ENCODE measurements at places on chromosomes 2 and 18. TPM values are rescaled to one million over a fixed set of nuclear protein-coding genes. Genes with fewer than 3 reads are reported as not detected.

GRCh38 chr2:214128040-214128439, 282.8 kb upstream of the VWC2L start:
- no peak for DNase-seq

DNA sequence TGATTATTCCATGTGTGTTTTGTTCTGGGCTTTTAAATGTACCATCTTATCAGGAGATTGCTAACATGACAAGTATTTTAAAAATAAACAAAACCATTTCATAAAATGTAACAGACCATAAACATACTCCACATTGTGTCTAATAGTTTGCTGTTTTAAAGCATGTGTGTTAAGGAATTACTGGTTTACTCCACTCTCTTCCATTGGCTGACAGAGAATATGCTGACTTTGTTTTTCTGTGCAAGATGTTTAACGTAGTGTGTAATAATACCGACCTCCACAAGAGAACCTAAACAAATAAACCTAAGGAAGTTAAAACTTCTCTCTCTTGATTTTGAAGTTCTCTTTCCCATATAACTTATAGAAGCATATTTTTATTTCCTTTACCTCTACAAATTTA, 17.0 kb upstream of the TMEM18 start:
- no peak for DNase-seq

DNA sequence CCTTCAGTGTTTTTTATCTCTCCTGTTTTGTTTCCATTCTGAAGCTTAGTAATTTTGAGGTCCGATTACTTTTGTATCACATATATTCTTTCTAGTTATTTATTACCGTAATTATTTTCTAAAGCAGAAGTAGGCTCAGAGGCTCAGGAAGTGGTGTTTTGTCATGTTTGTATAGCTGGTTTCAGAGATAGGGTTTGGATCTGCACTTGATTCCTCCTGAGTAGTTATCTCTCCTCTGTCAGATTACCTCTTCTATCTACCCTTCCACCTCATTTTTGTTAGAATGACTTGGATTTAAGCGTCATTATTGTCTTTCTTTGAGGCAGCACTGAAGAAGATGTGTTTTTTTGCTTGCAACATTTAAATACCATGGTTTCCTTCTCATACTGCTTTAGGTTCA, 95.4 kb downstream of the MTA3 start:
- DNase-seq = no peak

VIL1 gene
- total RNA-seq = not detected

GRCh38 chr2:52879561-52879960, 888.0 kb upstream of the CHAC2 start:
- no peak for DNase-seq

DNA sequence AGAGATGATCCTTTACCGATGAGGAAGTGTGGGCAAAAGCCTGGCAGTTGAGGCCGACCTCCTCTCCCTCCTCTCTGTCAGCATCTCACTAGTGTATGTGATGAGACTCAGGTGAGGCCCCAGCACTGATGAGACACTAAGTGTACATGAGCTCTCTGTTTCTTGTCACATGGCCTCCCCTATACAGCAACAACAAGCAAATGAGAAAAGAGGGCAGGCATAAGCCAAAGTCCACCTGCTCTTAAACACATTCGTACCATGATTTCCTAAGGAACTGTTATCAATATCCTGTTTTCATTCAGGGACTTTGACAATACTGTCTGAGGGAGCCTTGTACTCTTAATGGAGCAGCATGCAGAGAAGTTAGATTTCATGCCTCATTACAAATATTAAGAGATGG, 113.0 kb downstream of the CNTNAP5 start:
- DNase-seq = no peak

GRCh38 chr2:170485254-170486026, 229.7 kb upstream of the SP5 start:
- no peak for DNase-seq

DNA sequence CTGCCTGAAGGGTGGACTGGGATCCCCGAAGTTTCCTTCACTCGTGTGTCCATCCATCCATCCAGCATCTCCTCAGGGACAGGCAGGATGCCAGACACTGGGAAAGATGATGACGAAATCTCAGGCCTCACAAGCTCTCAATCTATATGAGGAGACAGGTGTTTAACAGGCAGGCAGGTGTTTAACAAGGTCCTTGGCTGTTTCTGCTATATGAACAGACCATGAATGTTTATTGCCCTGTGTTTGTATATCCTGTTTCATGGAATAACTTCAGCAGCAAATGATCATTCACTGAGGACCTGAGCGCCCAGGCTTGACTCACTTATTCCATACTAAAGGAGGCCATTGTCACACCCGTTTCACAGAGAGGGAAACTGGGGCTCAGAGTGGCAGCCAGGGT, 685.8 kb upstream of the HS6ST1 start:
- DNase-seq = no peak

GRCh38 chr2:240966457-240966905, 31.9 kb upstream of the SNED1 start:
- DNase-seq = no peak

PLCD4 gene
- total RNA-seq = 0.24 TPM

DNA sequence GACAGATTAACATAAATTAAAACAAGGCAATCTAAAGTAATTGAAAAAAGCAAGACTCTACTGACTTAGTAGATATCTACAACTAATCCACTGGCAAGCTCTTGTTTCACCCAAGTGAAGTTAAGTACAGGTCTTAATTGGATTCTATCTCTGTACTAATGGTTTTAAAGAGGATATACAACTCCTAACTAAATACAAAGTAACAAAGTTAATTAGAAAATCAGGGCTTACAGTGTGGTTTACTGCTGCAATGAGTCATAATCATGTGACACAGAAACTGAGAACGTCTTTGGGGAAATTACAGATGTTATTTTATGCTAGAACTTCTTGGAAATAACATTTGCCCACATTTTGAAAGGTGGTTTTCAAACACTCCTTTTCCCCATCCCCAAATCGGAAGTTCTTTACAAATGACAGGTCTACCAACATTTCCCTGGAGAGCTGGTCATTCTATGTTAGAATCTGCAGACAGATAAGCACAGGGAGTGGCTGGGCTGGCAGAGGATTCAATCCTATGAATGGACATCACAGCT, 245.3 kb downstream of the STK39 start:
- peak; percentile 3 for DNase-seq

- no peak for DNase-seq
Measured at GRCh38 chr18:73381699-73382036, 513.9 kb upstream of the NETO1 start.

- peak; percentile 39 for DNase-seq
Measured at GRCh38 chr2:151827564-151828142, 568 bp downstream of the ARL5A start.

DNA sequence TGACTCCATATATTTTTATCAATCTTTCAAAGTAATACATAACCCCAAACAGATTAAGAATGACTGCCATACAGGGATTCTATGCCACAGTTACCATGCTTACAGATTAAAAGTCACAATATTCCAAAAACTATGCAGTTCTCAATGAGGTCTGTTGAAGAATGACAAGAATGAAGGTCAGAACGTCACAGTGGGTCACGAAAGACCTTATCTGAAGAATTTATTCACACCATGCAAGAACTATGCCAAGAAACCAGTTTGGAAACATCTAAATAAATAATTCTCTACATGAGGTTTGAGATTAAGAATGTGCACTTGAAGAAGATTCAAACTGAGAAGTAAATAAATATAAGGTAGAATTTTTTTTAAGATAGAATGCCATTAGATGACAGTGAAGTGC, 253.3 kb downstream of the EXOC6B start:
- DNase-seq = no peak

GRCh38 chr18:22173221-22173927, 4.0 kb downstream of the GATA6 start:
- no peak for DNase-seq

ALKAL2 gene
- 0.60 TPM for total RNA-seq

- no peak for DNase-seq
Measured at GRCh38 chr2:21486445-21486844, 362.7 kb downstream of the TDRD15 start.

- no peak for DNase-seq
Measured at GRCh38 chr18:49051311-49051967, 100.7 kb upstream of the SMAD7 start.

GRCh38 chr18:52615943-52616342, 275.9 kb downstream of the DCC start:
- DNase-seq = no peak

DNA sequence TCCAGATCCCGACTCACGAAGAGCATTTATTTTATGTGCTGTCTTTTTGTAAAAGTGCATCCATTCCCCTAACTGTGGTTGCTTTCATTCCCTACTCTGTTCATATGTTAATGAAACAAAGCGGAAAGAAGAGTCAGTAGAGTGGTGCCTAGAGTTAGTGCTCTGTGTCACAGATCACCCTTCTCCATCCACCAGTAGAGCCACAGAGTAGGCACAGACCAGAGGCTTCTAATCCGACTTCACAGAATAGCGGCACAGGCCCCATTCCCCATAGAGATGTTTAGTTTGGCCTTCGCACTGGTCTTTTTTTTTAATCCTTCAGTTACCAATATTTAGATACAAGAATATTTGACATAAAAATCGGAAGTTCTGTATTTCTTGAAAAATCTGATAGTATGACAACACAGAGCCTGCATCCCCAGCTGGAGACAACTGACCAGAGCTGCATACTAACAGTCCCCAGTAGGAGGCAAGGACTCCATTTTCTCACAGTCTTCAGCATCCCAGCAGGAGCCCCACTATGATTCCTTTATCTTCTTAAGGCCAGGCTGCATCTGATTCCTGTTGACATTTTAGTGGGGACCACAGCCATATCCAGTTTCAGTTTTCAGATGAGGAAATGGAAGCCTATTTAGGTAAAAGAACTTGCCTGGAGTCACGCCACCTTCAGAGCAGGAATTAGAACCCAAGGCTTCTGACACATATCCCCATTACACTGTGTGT, 7.0 kb downstream of the G6PC2 start:
- no peak for DNase-seq

CNRIP1 gene
- not detected for total RNA-seq

LCT gene
- total RNA-seq = 0.19 TPM

CPO gene
- total RNA-seq = 0.21 TPM

DNA sequence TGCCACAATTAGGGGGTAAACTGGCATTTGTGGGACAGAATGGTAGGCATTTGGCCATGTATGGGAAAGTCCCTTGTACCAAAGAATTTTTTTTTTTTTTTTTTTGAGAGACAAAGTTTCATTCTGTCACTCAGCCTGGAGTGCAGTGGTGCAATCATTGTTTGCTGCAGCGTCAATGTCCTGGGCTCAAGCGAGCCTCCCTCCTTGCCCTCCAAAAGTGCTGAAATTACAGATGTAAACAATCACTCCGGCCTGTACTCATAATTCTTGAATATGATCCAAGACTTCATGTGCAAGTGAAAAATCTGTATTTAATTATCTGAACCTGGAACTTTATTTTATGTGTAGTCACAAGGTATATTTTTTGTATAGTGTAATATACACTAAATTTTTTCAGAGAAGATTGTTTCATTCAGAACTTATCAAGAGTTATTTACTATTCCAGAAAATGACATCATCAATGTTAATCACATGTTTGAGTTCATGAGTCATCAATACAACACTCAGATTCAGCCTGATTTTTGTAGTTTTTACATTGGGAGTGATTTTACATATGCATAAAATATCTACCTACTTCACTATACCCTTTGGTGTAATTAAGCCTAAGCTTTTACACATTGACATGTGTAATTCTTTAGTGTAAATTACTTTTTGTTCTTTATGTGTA, 138.7 kb upstream of the L3MBTL4 start:
- no peak for DNase-seq

DNA sequence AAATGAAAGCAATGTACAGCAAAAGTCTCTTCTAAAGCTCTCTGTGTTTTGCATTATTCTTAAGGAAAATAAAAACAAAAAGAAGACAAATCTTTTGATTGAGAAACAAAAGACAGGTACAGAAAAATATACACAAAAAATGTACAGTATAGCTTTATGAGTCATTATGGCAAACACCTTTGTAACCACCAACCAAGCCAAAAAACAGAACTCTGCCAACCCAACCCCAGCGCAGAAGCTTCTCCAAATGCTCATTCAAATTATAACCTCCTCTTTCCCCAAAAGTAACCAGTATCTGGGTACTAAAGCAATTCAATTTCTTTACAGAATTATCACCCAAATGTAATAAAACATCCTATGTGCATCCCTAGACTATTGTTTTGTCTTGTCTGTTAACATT, 255.9 kb upstream of the STON1 start:
- no peak for DNase-seq

DNA sequence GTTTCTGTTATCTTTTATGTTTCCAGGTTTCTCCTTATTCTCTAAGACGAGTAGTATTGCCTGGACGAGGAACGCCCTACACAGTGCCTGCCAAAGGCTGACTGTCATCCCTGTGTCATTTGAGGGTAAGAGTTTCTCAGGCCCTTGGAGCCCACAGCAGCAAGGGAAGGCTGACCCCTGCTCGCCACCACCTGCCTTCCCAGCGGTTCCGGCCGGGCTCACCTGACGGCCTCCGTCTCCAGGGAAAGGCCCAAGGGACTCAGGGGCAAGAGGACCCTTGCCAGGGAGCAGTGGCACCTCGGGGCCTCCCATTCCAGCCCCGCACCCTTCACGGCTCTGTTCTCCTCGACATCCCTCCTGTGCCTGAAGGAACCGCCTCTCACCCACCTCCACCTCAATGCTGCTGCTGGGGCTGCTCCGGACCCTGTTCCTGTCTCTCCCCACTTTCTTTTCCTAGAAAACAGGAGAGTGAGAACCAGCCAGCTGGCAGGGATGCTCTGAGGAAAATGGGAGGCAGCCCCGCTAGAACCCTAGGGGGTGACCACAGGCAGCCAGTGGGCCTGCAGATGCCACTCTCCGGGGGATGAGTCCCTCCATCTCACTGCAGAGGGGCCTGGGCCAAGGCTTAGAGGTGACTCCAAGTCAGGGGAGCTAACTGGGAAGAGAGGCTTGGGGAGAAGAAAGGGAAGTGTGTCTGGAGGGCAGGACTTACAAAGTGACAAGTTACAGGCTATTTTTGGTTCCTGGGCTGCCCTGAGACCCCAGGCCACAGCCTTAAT, 1.9 kb downstream of the LIMS2 start:
- DNase-seq = no peak

GRCh38 chr2:54678719-54679118, 44.7 kb upstream of the EML6 start:
- DNase-seq = no peak

- DNase-seq = no peak
Measured at GRCh38 chr18:53660306-53660705, 564.2 kb downstream of the MBD2 start.

ESPNL gene
- 0.19 TPM for total RNA-seq
